Posterior vena cava (tissue), 2 donors: ENCODE measurements at places on chromosomes 6 and 20.

- no peak for DNase-seq
Measured at GRCh38 chr6:85008296-85009009, 244.1 kb upstream of the TBX18 start.

DNA sequence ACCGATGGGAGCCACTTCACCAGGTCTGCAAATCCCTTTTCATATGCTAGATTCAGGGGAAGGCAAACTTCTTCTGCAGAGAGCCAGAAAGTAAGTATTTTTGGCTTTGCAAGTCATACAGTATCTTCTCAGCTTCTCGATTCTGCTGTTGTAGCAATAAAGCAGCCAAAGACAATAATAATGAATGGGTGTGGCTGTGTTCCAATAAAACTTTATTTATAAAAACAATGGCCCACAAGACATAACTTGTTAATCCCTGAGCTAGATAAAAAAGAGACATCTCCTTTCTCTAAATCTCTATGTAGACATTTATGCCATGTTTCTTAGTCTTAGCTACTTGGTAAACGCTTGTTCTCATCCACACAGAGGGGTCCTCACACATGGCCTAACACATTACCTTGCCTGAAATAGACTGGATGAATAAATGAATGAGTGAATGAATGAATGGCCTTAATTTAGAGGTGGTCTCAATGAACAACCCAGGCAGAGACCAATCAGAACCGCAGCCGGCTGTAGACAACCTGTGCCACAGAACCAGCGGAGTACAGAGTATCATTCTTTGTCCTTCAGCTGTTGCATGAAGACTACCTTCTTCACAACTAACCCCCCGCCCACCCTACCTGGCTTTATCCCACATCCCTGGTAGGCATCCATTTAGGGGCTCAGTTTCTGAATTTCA, 13.5 kb upstream of the PREX1 start:
- no peak for DNase-seq

DNA sequence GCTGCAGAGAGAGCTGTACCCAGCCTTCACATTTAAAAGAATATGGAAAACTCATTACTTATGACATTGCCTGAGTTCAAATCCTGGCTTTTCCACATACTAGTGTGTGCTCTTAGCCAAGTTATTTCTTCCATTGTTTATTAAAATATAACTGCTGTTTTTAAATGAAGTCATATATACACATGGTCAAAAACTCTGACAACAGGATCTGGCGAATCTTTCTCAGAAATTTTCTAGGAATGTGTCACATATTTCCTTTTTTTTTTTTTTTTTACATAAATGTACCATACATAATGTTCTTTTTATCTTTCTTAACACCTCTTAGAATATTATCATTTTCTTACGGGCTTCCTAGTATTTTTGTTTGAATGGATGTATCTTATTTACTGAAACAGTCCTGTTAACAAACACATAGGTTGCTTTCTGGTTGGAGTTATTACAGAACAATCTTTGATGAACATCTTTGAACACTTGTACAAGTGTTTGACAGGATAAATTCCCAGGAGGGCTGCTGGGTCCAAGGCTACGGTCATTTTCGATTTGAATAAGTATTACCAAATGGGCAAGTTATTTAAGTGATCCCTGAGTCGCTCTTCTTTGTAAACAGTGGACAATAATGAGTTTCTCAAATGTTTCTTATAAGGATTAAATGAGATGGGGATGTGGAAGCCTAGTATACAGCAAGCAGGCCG, 1.6 kb upstream of the SNX9 start:
- DNase-seq = no peak

- no peak for DNase-seq
Measured at GRCh38 chr6:16519265-16520242, 241.7 kb downstream of the ATXN1 start.

GRCh38 chr6:21616005-21616404, 22.5 kb downstream of the SOX4 start:
- DNase-seq = no peak

DNA sequence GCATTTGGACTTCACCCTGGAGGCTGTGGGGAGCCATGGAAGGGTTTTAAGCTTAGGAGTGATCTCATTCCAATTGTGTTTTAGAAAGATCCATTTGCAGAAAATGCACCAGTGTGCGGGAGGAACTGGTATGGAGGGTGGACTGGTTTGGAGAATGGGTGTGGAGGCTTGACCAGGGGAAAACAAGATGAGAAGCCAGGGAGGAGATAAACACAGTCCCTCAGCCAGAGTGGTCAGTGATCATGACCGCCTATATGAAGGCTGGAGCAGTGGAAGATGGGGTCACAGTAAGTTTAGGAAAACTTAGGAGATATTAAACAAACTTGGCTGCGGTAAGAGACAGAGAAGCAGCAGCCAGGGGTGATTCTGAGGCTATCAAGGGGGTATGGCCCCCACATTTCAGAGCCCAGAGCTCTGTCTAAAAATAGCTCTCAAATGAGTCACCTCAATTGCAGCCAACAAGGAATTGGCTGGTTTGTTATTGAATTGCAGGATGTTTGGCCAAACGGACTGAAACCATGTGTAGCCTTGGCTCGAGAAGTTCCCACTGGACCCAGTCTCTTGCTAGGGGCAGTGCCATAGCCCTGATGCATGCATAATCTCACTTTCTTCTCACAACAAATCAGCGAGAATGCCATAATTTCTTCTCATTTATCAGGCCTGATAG, 159.9 kb upstream of the TOP1 start:
- DNase-seq = peak; percentile 69

- DNase-seq = no peak
Measured at GRCh38 chr6:131575834-131576478, 2.9 kb downstream of the ARG1 start.

GRCh38 chr20:38658879-38659596, 57.4 kb downstream of the ARHGAP40 start:
- DNase-seq = no peak

- no peak for DNase-seq
Measured at GRCh38 chr6:168320634-168321033, 1.1 kb upstream of the DACT2 start.

GRCh38 chr6:39806278-39806677, 14.1 kb downstream of the DAAM2 start:
- no peak for DNase-seq

DNA sequence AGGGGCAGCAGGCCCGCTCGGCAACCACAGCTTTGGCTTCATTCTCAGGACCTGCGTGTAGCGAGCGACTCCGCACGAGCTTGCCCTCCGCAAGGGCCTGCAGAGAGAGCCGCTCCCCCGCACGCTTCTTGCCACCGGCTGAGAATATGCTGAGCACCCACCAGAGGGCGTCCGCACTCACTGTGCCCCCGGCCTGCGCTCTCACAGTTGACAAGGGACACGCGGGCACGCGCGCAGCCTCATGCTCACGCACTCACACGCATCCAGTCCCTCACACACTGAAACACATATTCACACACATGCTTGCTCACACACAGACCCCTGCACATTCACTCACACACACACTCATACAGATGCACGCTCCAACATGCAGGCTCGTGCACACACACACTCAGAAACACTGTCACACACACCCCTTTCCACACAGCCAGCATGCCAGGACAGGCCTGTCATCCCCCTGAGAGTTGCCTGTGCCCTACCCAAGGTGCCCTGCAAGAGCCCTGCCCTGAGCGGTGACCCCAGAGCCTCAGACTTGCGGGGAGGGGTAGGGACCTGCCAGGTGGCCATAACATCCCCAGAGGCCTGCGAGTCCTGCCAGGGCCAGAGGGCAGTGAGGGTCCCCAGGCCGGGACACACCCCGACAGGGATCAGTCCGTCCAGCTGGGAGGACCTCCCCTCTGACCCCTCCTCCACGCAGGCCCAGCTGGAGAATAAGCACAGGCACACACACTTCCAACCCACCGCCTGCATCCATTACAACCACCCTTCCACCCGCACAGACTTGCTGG, 174.1 kb downstream of the BMP7 start:
- peak; percentile 85 for DNase-seq

GRCh38 chr6:67331304-67331703, 1303.8 kb upstream of the ADGRB3 start:
- DNase-seq = no peak

GRCh38 chr20:1402149-1402548, 9.3 kb upstream of the FKBP1A start:
- no peak for DNase-seq

GRCh38 chr6:52497652-52498408, 77.7 kb downstream of the EFHC1 start:
- no peak for DNase-seq

DNA sequence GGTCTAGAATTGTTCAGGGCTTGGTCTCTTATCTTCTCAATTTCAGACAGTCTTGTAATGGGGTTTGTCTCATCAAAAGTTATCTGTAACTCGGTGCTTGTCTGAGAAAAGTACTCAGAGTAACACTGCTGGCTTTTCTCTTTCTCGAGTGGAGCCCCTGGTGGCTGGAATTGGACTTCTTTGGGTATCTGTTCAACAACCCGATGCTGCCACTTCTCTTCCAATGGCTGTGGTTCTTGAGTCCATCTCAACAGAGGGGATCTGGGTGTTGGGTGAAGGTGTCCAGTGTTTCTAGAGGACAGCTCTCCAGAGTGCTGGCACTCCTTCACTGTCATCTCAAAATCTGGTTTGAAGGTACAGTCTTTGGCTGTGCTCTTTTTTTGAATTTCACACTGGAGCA, 24.6 kb downstream of the DST start:
- no peak for DNase-seq

DNA sequence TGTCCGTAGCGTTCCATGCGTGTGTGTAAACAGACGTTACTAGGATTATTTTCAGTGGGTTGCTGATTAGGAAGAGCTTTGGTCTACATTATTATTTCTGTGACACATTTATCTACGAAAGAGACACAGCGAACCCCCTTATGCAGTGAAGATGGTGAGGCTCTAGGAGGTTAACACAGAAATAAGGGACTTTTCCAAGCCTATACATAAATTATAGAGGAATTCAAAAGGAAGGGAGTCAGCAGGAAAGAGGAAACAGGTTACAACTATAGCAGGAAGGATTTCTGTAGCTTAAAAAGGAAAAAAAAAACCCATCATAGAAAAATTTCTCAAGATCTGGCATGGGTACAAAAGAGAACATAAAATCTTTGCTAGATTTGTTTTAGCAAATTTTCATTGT, 12.9 kb upstream of the RPS6KA2 start:
- DNase-seq = no peak

DNA sequence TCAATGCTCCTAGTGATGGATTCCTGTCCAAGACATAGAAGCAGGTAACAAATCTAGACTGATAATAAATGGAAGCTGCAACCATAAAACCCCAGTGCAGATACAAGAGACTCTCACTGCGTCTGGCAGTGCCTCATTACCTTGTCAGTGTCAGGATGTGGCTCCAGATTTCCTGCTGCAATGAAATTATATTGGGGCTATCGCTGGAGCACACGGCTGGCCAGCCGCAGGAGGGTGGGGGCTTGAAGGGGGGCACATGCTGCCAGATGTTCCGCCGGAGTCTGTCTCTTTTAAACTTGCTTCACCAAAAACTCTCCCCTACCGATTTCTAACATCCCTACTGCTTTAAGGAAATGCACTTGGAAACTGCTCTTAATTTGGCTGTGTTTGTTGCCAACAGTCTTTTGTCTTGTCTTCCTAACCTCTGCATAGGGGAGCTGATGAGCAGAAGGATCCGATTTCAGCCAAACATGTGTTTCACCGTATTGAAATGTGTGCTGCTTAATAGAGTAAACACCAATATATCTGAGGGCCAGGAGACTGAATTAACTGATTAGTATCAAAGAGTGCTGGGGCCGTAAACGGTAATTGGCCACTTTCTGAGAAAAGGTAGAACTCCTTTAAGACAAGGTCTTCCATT, 102.2 kb upstream of the EXOC2 start:
- no peak for DNase-seq

- DNase-seq = no peak
Measured at GRCh38 chr6:116395647-116396046, 24.9 kb downstream of the DSE start.

- no peak for DNase-seq
Measured at GRCh38 chr6:113565306-113565705, 291.8 kb upstream of the MARCKS start.

GRCh38 chr6:150531957-150532356, 67.7 kb upstream of the PLEKHG1 start:
- DNase-seq = no peak

GRCh38 chr6:3912361-3913076, 63.3 kb downstream of the FAM50B start:
- DNase-seq = no peak

GRCh38 chr20:10971096-10971495, 297.3 kb upstream of the JAG1 start:
- no peak for DNase-seq

GRCh38 chr6:159446340-159446739, 246.7 kb downstream of the SOD2 start:
- no peak for DNase-seq

- DNase-seq = peak; percentile 83
Measured at GRCh38 chr6:3841711-3842565, 7.2 kb upstream of the FAM50B start.

GRCh38 chr6:77561768-77562314, 91.0 kb upstream of the MEI4 start:
- DNase-seq = no peak

- no peak for DNase-seq
Measured at GRCh38 chr6:137734875-137735182, 132.2 kb upstream of the TNFAIP3 start.

GRCh38 chr6:24149296-24149695, 23.3 kb downstream of the NRSN1 start:
- DNase-seq = no peak

GRCh38 chr6:27286141-27286540, 25.9 kb downstream of the POM121L2 start:
- no peak for DNase-seq

DNA sequence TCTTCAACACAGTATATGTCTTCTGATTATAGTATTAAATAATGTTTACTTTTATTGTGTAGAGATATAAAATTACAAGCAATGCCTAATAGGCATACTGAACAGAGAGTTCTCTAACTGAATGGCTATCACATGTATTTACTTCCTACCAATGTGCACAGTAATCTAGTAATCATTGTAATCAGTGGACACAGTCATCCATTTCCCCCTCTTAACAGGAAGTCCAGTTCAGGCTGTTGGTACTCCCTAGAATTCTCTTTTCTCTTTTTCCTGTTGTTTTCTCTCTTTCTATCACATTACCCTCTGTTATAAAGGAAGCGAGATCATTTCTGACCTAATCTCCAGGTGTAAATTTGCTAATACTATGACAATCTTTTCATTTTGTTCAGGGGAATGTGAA, 172.5 kb downstream of the HTR1B start:
- DNase-seq = no peak

- no peak for DNase-seq
Measured at GRCh38 chr6:136751991-136752390, 40.3 kb downstream of the MAP3K5 start.

GRCh38 chr20:47113362-47114109, 218.9 kb downstream of the EYA2 start:
- no peak for DNase-seq

DNA sequence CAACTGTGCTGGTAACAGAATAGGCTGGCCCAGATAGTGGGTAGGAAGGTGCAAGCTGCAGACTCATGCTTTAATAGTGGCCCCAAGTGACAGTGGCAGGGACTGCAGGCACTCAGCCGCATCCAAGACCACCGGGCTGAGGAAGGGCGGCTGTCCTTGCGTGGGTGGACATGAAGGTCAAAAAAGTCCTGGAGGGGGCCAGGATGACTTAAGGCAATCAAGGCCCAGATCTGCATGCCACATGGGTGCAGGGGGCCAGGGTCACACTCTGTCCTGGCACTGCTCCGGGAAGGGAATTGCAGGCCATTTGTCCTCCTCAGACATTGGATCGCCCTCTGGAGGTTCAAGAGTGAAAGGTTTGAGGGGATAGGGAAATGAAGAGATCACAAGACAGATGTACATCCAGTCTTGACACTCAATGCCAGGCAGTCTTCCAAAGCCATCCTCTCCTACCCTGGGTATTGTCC, 10.4 kb upstream of the VNN2 start:
- no peak for DNase-seq

GRCh38 chr6:20623761-20624160, 89.5 kb downstream of the CDKAL1 start:
- no peak for DNase-seq
